ENCODE measurements at places on chromosomes 5 and 9.
A peak's percentile ranks its signal among the peaks of the same experiment; 100 is the strongest.

- no peak for DNase-seq
Observed at GRCh38 chr5:168432903-168433302, 53.4 kb upstream of the RARS1 start.

- no peak for DNase-seq
Observed at GRCh38 chr9:78356634-78357033, 59.7 kb downstream of the PSAT1 start.

GRCh38 chr5:150317048-150318003, 14.6 kb upstream of the ARSI start:
- DNase-seq, result no peak

DNA sequence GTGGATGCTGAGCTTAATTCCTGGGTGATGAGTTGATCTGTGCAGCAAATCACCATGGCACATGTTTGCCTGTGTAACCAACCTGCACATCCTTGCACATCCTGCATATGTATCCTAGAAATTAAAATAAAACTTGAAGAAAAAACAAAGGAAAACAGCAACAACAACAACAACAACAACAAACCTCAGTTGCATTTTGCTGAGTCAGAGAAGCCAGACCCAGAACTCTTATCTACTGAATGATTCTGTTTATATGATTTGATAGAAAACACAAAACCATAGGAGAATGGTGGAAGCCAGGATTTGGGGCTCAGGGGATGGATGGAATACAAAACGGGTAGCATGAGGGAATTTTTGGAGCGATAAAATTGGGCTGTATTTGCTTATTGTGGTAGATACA, 215.8 kb upstream of the PPP1R2B start:
- DNase-seq, result no peak

GRCh38 chr5:158917731-158918130, 182.0 kb downstream of the EBF1 start:
- no peak for DNase-seq

DNA sequence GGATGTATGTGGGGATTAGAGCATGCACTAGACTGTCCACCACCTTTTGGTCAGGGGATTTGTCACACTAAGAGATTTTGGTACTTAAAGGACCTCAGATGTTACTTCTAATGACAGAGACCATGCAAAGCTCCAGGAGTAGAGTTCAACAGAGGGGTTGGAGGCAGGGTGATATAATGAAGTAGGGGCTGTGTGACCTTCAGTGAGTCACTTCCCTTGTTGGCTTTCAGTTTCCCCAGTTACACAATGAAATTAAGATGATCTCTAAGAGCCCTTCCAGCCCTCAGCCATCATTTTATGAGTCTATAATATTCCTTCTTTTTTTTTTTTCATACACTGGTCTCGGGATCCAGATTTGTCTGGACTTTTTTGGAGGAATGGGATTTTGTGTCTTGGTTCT, 26.8 kb downstream of the GLRA1 start:
- no peak for DNase-seq

- no peak for DNase-seq
Observed at GRCh38 chr5:158629591-158630312, 470.0 kb downstream of the EBF1 start.

DNA sequence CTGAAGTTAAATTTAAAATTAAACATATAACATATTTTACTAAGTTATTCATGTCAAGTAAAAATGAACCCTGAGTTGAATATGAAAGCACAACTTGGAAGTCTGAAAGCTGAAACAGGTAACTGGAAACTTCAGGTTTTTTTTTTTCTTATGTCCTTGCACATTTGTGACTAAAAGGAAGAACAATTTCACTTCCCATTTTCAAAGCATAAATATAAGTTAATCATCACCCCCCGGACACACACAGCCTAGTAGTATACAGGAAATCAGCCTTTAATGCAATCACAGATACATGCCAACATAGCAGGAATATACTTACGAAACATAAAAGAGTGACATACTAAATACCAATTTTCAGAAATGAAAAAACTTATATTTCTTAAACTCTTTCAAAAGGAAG, 225.9 kb downstream of the RFX3 start:
- DNase-seq, result no peak

GRCh38 chr5:154534457-154535050, 56.5 kb upstream of the HAND1 start:
- no peak for DNase-seq

GRCh38 chr9:96565671-96566497, 53.8 kb downstream of the CDC14B start:
- DNase-seq, result no peak

- DNase-seq, result no peak
Observed at GRCh38 chr5:78507531-78507930, 141.0 kb downstream of the LHFPL2 start.

- DNase-seq, result no peak
Observed at GRCh38 chr5:90807496-90807895, 248.9 kb downstream of the ADGRV1 start.

DNA sequence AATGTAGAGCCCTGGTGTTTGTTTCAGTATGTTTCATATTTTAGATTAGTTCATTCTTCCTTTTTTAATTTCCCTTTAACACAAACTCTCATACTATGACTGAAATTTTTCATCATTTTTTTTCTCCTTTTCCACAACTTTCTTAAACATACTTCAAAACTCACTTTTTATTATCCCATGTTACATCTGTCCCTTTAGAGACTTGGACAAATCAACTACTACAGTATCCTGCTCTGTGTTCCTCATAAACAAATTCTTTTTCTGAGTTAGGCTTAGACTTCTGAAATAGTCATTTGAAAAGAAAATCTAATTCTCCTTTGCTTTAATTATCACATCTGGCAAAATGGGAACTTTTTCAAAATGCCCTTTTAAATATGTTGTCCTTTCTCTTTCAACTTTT, 15.3 kb downstream of the MATR3 start:
- DNase-seq, result no peak

DNA sequence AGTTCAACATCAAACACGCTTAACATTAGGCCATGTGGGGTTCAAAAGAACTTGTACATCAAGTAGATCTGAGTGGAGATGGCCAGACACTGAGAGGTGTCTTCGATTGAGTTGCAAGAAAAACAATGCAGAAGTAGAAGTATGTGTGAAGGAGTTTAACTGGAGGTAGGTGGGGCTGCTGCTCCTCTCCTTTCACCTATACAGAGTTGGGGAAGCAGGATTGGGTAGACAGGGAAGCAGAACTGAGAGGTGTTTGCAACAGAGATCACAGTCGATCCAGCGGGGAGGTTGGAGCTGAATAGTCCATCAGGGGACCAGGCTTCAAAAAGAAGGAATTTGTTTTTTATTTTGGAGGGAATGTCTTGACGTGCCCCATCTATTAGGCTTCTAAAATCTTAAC, 61.7 kb upstream of the SLC27A6 start:
- no peak for DNase-seq

GRCh38 chr5:88792144-88792840, 90.7 kb downstream of the MEF2C start:
- no peak for DNase-seq

DNA sequence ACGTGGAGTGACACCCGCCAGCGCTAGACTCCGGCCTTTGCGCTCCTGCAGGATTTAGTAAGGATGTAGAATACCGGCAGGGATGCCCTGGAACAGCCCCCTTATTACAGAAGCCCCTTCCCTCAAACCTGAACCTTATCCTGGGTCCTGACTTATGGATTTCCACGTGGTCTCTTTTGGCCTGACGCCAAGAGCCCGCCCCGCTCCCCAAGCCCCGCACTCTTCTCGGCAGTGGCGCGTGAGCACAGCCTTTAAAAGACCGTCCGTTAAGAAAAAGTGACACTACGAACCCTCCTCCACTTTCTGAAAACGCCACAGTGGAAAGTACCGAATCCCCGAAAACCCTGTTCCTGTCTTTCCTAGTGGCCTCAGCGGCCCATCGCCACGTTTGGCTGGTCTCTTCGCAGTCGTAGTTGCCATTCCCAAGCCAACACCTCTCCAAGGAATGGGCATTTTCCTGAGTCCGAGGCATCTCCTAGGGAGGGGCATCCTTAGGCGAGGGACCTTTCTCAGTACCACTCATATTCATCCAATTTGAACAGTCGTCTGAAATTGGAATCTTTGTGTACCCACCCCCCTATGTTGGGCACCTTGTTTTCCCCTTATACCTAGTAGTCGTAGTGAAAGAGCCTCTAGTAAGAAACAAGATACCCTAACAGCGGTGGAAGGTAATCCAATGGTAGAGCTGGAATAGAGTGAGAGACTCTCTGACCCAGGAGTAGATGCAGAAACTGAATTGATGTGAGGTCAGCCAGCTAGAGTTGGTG, 732 bp upstream of the MCIDAS start:
- DNase-seq, result no peak

- DNase-seq, result no peak
Observed at GRCh38 chr5:67266654-67267350, 70.2 kb upstream of the CD180 start.

DNA sequence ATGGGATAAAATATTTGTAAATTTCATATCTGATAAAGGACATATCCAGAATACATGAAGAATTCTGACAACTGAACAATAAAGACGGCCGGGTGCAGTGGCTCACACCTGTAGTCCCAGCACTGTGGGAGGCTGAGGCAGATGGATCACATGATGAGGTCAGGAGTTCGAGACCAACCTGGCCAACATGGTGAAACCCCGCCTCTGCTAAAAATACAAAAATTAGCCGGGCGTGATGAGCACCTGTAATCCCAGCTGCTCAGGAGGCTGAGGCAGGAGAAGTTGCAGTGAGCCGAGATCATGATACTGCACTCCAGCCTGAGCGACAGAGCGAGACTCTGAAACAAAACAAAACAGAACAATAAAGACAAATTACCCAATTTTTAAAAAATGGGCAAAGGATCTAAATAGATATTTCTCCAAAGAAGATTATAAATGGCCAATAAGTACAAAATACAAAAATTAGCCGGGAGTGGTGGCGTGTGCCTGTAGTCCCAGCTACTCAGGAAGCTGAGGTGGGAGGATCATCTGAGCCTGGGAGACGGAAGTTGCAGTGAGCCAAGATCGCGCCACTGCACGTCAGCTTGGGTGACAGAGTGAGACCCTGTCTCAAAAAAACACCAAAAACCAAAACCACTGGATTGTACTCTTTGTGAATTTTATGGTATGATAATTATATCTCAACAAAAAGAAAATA, 9.6 kb upstream of the NSD1 start:
- no peak for DNase-seq

DNA sequence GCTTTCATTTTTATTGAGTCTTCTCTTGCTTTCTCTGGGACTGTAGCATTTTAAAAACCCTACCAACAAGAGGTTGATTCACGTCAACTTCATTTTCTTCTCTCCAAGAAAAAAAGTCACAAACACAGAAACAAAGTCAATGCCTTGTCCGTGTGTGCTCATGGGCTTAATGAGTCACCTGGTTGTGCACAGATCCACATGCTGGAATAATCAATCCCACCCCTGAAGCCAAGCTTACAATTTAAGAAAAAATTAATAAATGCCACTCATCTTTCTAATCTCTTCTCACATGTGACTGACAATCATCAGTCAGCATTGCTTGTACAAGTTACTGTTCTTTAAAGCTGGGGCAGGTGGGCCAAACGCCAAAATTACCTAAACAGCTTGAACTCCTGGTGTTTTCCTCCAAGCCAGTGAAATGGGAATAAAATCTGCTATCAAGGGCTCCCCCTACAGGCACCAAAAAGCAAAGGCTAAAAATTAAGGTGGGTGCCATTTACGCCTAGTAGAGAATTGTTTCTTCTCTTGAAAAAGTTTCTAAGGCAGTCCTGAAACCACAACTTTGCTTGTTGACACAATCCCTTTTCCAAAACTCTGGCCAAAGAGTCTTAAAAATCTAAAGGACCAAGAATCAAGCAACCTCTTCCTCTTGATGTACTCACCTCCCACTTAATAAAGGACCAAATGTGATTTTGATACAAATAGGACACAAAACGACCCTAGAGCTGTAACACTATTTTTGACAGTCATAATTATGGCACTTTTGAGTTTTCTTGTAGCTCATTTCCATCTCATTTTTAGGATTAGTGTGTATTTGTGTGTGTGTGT, 21.3 kb downstream of the TRMO start:
- peak; percentile 19 for DNase-seq

GRCh38 chr9:114209151-114209550, 53.8 kb downstream of the COL27A1 start:
- no peak for DNase-seq

DNA sequence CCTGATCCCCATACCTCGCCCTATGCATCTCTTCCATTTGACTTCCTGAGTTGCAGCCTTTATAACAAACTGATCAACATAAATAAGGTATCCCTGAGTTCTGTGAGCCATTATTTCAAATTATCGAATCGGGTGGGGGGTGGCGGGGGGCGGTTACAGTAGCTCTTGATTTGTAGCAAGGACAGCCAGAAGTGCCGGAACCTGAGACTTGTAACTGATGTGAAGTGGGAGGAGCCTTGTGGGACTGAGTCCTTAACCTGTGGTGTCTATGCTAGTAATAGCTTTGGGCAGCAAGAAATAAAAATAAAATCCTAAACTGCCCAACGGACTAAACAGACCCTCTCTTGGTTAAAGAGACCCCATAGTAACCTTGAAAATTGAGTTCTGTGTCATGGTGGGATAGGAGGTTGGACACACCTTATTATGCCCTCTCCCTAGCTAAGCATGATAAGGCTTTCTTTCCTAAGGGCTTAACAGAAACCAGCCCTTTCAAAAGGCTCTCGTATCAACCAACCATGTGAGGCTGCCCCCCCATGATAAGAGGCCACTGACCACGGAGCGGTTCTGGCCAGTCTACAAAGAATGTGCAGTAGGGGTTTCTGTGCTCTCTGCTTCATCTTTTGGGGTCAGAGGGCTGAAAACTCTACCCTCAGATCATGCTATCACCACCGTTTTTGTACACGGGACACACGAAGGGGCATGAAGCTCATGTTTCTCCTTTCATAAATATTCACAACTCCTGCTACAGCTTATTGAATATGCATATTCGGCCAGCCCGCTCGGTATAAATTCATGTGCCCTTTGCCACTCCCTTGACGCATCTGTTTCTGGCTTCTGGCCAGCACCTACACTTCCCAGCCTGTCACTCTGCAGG, 39.5 kb upstream of the IQGAP2 start:
- DNase-seq, result no peak

DNA sequence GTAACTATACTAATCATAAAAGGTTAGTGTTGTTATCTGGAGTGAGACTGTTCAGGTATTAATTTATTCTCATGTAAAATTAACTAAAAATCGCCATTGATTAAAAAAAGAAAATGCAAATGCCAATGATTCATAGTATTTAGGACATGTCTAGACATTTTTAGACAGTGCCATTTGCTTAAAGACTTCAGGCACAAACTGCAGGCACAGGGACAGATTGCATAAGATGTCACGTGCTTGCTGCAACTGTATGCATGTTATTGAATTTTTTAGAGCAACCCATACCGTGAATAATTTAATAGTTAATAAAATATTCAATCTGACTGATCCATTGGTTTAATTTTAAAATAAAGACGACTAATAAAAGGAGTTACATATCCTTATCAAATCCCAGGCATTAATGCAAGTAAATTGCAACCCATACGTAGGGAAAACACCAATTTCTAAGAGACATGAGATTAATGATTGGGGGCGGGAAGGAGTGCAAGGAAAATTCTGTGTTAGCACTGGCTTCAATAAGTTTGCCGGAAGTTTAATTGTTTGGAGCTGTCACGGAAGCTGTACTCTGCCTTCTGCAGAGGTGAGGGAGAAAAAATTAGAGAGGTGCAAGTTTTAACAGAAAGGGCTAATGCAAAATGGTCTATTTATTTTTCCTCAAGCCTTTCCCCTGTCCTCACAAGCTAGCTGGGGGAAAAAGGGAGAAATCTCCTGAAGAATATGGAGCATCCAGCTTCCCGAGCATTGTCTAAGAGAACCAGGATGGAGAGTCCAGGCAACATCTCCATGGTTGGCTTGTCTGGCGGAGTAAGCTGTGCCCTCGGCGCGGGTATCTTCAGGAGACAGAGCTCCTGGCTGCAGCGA, 2.9 kb downstream of the EDIL3 start:
- DNase-seq, result peak; percentile 77

Measured in NCI-H446 treated with DMSO at 0.1 percent for 48 hours (cell line).